ENCODE measurements at places on chromosomes 5 and 9. TPM values are rescaled to one million over a fixed set of nuclear protein-coding genes. Genes with fewer than 3 reads are reported as not detected.

GRCh38 chr5:80181618-80182211 lies 74.1 kb downstream of the SERINC5 start:
- H3K36me3 ChIP-seq, result no peaks in the 10 kb centered on the region
- H3K4me1 ChIP-seq, result no peaks in the 10 kb centered on the region

- peak; percentile 56 for DNase-seq
- H3K4me1 ChIP-seq, result no peaks in the 10 kb centered on the region
- peak overlapping the region; percentile 63 for H3K4me3 ChIP-seq
- peak overlapping the region; percentile 94 for H3K27ac ChIP-seq
- no peaks in the 10 kb centered on the region for H3K36me3 ChIP-seq
Observed at GRCh38 chr5:132370181-132370970, 866 bp downstream of the SLC22A5 start.

DNA sequence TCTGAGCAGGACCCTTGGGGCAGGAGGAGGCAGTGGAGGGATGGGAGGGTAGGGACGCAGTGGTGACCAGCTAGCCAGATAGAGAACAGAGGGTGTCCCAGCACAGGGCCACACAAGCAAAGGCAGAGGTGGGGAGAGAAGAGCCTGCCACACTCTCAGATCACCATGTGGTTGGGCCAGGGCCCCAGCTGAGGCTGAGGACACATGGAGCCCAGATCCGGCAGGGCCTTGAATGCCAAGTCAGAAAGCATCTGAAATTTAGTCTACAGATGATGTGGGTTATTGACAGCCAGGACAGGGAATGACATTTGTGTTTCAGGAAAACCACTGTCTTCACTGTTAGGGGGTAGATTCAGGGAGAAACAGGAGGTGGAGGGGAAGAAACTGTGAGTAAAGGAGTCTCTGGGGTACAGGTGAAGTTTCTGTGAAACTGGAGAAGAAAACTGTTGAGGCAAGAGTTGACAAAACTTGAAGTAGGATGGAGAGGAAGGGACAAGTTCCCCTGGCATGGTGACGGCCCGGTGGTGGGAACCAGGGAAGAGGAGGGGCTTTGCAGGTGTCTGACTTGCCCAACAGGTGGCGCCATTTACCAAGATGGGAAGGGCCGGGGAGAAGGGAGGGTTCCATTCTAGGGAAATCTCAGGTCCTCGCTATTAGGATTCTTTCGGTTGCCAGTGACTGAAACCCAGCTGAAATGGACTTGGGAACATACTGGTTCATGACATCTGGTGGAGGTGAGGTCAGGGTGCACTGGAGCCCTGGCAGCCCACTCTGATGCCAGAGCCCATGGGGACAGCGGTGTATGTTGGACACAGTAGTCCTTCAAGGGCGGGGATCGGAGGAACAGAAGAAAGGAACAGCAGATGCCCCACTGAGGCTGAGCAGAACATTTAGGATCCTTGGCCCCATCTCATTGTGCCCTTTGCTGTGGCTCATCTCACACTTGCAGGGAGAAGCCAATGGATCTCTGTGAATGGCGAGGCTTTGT lies 100.1 kb downstream of the KCNIP1 start:
- no peak for DNase-seq
- no peak overlapping the region for H3K27ac ChIP-seq
- H3K36me3 ChIP-seq, result no peaks in the 10 kb centered on the region
- no peaks in the 10 kb centered on the region for H3K27me3 ChIP-seq
- H3K4me3 ChIP-seq, result no peak overlapping the region
- H3K4me1 ChIP-seq, result no peaks in the 10 kb centered on the region

GRCh38 chr5:150022158-150022531 lies 21.6 kb downstream of the HMGXB3 start:
- peak overlapping the region; percentile 58 for H3K27ac ChIP-seq
- DNase-seq, result no peak
- H3K4me3 ChIP-seq, result no peak overlapping the region
- H3K4me1 ChIP-seq, result peaks cover 42% of the 10 kb centered on the region

DNA sequence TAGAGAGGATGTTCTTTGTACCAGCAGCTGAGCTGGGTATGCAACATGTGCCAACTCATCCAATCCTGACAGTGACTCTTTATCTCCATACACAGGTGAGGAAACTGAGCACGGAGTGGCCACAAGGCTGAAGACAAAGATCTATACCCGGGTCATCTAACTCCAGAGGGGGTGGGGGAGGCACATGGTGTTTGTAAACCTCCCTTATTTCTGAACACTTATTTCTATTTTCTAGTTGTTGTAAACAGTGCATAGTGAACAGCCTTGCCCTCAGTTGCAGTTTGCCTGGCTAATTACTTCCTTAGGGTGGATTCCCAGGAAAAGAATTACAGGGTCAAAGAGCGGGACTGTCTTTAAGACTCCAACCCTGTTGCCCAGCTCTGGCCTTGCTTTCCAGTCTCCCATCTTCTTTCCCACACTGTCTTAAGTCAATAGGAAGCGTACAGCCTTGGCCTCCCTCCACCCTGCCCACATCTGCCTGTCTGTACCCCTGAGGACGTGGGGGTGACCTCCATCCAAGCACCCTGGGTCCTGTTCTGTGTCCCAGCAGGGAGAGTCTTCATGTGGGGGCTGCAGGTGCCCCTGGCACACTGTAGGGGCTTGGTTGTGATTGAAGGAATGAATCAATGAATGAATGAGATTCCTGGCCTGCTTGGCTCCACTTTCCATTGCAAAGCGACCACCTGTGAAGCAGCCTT lies 13.2 kb upstream of the FIBCD1 start:
- no peak overlapping the region for H3K4me3 ChIP-seq
- H3K27me3 ChIP-seq, result no peaks in the 10 kb centered on the region
- DNase-seq, result no peak
- no peaks in the 10 kb centered on the region for H3K4me1 ChIP-seq
- H3K36me3 ChIP-seq, result no peaks in the 10 kb centered on the region

DNA sequence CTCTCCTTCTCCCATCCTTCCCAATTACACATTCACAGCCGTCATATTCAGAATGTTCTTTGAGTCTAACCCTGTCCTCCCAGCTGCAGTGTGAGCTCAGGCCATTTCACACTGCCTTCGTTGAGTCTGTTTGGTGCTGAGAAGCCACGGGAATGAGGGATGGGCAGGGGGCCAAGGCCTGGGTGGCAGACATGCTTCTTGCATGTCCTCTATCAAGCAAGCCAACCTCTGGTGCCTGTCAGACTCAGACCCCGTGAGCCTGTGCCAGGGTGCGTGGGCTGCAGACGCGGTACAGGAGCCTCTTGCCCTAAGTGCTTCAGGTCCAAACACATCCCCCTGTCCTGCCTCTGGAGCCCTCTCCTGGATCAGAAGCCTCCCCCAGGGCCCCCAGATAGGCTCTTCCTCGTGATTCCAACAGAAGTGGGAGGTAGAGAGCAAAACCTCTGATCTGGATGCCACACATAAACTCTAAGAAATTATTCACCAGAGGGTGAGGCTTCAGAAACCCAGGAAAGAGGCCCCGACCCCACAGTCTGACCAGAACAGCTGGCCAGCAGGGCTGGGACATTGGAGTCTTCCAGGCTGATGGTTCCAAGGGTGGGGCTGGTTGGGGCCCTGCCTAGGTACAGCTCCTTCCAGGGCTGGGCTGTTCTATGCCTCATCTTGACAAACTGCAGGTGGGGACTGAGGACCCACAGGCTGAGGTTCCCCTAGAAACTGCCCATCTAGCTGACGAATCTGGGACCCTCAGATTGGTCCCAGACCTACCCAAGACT lies 46.7 kb upstream of the CDKN2AIPNL start:
- no peaks in the 10 kb centered on the region for H3K4me1 ChIP-seq
- peak overlapping the region; percentile 80 for H3K27ac ChIP-seq
- no peak overlapping the region for H3K4me3 ChIP-seq
- H3K36me3 ChIP-seq, result no peaks in the 10 kb centered on the region
- no peaks in the 10 kb centered on the region for H3K27me3 ChIP-seq

- peaks cover 40% of the 10 kb centered on the region for H3K4me1 ChIP-seq
- H3K36me3 ChIP-seq, result no peaks in the 10 kb centered on the region
- DNase-seq, result no peak
- peak overlapping the region; percentile 81 for H3K4me3 ChIP-seq
Observed at GRCh38 chr5:83077662-83078261, 415 bp downstream of the XRCC4 start.

- H3K36me3 ChIP-seq, result no peaks in the 10 kb centered on the region
- no peak for DNase-seq
- no peak overlapping the region for H3K27ac ChIP-seq
- no peaks in the 10 kb centered on the region for H3K4me1 ChIP-seq
- H3K27me3 ChIP-seq, result no peaks in the 10 kb centered on the region
- no peak overlapping the region for H3K4me3 ChIP-seq
Observed at GRCh38 chr5:170046241-170046640, 59.5 kb upstream of the FOXI1 start.

- no peak overlapping the region for H3K4me3 ChIP-seq
- no peak for DNase-seq
- no peaks in the 10 kb centered on the region for H3K36me3 ChIP-seq
- no peak overlapping the region for H3K27ac ChIP-seq
- H3K4me1 ChIP-seq, result no peaks in the 10 kb centered on the region
- no peaks in the 10 kb centered on the region for H3K27me3 ChIP-seq
Observed at GRCh38 chr5:7706256-7706655, 144.7 kb downstream of the CFAP90 start.

DNA sequence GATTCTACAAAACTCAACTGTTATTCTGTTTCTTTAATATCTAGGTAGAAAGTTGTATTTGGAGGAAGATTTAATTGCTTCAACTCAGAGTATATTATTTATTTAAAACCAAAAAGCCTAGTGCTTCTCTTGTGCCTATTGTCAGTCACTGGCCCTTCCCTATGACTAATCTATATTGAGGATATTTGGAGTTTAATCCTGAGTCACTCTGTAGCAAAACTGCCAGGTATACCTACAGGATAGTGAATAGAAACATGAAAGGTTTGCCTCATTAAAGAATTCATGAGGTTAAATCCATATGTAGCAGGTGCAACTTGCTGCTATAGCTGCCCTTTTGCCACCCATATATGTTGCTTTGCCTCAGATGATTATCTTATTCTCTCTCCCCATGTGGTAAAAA lies 15.1 kb downstream of the PLK2 start:
- no peak overlapping the region for H3K27ac ChIP-seq
- no peak for DNase-seq
- H3K4me1 ChIP-seq, result no peaks in the 10 kb centered on the region
- H3K36me3 ChIP-seq, result no peaks in the 10 kb centered on the region

DNA sequence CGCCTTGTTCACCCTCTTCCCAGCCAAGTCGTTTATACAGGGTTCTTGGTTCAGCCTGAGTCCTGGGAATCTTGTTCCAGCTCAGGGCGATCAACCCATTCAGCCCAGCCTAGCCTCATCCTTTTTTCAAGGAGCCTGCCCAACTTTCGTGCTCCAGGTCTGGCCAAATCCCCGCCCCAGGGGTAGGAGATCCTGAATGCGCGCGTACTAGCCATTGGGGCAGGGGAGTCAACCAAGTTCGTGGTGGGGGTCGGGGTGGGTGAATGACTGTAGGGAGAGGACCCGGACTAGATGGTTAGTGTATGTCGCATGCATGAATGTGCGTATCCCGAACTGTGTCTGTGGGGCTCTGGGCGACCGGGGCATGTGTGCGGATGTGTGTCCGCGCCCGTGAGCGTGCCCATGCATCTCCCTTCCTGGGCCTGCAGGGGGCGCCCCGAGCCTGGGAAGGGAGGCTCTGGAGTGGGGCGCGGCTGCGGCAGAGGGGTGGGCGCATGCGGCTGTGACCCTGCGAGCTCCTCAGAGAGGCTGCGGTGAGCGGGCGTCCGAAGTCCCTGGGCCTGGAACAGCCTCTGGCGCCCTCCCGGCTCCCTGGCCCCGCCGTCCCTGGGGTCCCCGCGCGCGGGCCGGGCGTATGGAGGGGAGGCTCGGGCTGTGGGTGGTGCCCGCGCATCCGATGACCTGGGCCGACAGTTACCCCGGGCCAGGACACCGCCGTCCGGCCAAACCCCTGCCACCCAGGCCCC lies 8.7 kb downstream of the CCL21 start:
- no peaks in the 10 kb centered on the region for H3K4me1 ChIP-seq
- no peaks in the 10 kb centered on the region for H3K27me3 ChIP-seq
- H3K4me3 ChIP-seq, result peak overlapping the region; percentile 62
- no peaks in the 10 kb centered on the region for H3K36me3 ChIP-seq
- peak; percentile 77 for DNase-seq

DNA sequence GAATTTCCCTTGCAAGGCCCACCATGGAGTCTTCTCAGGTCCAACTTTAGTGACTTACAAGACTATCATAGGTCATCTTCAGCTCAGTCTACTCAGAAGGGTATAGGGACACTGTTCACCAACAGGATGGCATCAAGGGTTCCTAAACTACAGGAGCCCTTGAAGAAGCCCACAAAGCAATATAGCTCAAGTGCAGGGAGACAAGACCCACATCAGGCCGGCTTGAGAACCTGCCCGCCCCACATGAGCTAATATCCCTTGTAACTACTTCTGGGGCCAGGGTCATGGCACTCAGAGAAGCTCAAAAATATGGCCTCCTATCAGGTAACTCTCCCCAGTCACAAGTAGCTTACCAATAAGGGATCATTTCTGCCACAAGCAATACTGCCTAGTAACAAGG lies 249.9 kb downstream of the CDK5RAP2 start:
- H3K36me3 ChIP-seq, result no peaks in the 10 kb centered on the region
- H3K27me3 ChIP-seq, result no peaks in the 10 kb centered on the region
- DNase-seq, result peak; percentile 48
- no peak overlapping the region for H3K27ac ChIP-seq
- no peak overlapping the region for H3K4me3 ChIP-seq

DNA sequence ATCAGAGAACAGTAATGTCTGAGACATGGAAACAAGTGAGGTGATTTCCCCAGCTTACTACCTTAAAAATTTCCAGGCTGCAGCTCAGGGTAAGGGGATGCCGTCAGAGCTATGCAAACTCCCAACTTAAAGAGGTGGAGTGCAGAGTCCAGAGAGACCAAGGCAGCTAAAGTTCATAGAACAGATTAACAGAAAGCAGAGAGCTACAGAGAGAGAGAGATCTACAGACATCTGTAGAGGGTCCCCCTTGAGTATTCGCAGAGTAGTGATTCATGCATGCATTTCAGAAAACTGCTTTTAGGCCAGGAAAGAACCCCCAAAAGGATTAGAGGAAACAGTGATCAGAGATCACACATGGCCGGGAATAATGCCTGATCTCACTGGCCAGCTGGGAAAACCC lies 306.2 kb upstream of the PUM3 start:
- no peak for DNase-seq
- no peaks in the 10 kb centered on the region for H3K36me3 ChIP-seq
- H3K27ac ChIP-seq, result no peak overlapping the region
- H3K4me1 ChIP-seq, result no peaks in the 10 kb centered on the region
- H3K4me3 ChIP-seq, result no peak overlapping the region

- no peak overlapping the region for H3K27ac ChIP-seq
- no peaks in the 10 kb centered on the region for H3K4me1 ChIP-seq
- no peak for DNase-seq
- no peaks in the 10 kb centered on the region for H3K27me3 ChIP-seq
- no peak overlapping the region for H3K4me3 ChIP-seq
Observed at GRCh38 chr5:150848271-150848670, 1.9 kb downstream of the IRGM start.

Gene EQTN
- not detected for total RNA-seq

Gene C9
- total RNA-seq, result not detected
